ENCODE measurements at places on chromosomes 5 and 9.

DNA sequence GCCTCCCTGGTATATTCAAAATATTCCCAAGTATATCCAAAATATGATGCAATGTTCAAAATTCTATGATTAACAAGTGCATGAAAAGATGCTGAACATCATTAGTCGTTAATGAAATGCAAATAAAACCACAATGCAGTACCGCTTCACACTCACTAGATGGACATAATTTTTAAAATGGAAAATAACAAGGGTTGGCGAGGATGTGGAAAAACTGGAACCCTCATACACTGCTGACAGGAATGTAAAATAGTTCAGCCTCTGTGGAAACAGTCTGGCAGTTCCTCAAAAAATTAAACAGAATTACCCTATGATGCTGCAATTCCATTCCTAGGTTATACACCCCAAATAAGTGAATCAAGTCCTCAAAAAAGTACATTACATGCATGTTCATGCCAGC is 36.1 kb upstream of the MYOT start:
- no peak for DNase-seq

DNA sequence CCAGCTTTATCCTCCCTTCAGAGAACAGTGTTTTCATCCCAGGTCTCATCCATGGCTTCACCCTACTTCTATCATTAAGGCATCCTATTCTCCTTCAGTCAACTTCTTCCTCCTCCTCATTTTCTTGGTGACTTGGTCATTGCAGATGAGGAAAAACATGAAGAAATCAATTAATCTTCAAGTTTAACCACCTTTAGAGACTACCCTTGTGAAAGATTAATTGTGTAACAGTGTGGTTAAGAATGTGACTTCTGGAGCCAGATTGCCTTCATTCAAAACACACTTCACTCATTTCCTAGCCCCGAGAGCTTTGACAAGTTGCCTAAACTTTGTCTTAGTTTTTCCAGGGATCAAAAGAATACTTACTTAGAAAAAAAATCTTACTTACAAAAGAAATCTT is 110.0 kb downstream of the STK32A start:
- DNase-seq, result no peak

DNA sequence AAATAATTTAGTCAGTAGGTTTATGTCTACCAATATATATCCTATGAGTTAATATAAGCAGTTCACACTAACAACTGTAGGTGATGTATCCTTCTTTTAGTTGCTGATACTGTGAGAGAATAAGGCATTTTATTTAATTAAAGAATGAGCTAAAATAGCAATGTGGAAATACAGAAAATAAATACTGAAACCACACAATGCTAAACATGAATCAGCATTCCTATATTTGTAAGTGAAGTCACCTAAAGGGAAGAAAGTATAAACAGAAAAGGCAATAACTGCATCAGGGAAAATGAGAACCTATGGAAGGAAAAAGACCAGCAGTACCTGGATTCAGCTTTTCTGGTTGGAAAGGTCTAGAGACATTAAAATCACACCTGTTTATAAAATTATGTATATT is 336.0 kb downstream of the PDE4D start:
- DNase-seq, result no peak

GRCh38 chr9:899440-900184 is 58.1 kb downstream of the DMRT1 start:
- no peak for DNase-seq

DNA sequence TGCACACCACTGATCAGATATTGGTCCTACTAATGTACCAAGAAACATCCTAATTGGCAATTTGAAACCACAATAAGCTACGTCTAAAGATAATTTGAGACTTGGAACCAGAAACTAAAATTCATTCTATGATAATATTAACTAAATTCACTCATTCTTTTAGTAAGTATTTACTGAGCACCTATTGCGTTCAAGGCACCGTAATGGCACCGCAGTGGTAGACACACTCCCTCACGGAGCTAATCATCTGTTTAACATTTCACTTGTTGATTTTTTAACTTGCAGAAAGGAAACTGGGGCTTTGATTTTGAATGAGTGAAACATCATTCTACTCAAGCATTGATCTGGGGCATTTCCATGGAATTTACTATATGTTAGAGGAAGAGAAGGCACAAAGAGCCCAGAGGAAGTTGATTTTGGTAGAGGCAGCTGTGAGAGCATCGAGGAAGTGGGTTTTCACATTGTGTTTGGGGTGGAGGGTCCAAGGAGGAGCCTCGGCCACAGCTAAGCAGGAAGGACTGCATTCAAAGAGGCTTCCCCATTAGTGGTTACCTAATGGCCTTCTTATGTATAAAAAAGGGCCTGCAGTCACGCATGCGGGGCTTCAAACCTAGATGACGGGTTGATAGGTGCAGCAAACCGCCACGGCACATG is 7.1 kb downstream of the RAPGEF1 start:
- no peak for DNase-seq

GRCh38 chr5:61100437-61100836 is 61.8 kb downstream of the SMIM15 start:
- no peak for DNase-seq

GRCh38 chr5:154302161-154302560 is 111.6 kb downstream of the GALNT10 start:
- DNase-seq, result no peak

- DNase-seq, result no peak
Observed at GRCh38 chr5:142857405-142857804, 87.2 kb downstream of the ARHGAP26 start.

- DNase-seq, result no peak
Observed at GRCh38 chr9:115006660-115007059, 76.3 kb upstream of the TNFSF8 start.

GRCh38 chr9:113579283-113580040 is 115.9 kb downstream of the RGS3 start:
- DNase-seq, result peak; percentile 52

DNA sequence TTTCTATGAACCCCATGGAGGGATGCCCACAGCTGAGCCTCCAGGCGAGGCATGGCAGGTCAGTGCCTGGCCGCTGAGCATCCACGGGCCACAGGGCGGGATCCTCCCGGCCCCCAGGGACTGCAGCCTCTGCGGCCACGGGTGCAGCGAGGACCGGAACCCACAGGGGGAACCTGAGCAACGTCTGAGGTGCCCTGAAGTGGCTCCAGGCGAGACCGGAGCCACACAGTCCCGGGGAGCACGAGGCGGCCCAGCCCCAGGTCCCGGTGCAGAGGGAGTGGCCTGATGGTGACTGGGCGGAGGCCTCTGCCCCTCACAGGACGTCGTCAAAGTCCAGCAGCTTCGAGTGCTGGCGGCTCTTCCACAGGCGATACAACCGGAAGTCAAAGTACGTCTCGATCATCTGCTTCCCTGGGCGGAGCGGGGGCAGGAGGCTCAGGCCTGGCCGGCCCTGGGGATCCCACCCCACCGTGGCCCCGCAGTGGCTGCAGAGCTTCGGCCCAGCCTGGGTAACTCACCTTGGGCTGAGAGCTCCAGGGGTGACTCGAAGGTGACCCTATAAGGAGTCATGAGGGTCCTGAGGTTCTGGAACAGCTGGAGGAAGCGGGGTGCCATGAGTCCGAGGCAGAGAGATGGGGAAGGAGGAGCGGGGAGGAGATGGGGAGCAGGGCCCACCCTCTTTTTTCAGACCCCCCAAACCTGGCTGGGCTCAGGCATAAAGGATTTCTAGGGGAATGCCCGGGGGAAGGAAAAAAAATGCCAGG is 8.1 kb upstream of the ENTPD8 start:
- no peak for DNase-seq

DNA sequence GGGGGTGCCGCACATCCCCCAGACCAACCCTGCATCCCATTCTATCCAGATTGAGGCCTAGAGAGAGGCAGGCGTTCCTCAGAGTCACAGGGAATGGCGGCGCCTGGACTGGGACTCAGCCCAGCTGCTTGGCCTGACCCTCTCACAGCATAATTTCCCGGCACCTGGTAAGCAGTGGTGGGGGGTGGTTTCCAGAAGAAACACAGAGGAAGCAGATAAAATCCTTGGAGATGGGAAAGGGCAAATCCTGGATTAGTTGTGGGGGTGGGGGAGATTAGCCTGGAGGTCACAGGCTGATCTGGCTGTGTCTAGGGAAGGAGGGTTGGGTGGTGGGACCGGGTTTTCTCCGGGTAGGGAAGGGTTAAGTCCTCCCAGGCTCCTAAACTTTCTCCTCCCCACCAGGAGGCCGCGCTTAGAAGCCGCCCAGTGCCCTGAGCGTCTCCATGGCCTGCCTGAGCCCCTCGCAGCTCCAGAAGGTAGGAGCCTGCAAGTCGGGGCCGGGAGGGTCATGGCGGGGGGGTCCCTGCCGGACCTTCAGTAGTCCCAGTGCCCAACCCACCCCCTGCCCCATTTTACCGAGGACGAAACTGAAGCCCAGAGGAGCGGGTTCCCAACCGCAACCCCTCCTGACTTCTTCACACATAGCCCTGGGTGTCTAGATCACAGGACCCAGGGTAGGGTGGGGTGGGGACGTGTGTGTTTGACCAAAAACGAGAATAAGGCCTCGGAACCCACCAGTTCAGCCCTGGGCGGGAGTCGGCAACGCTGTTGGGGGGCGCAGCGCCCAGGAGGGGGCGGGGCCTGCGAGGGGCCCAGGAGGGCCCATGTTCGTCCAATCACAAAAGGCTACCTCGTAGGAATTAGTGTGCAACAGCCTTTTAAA is 1.3 kb downstream of the PHYHD1 start:
- DNase-seq, result no peak

- no peak for DNase-seq
Observed at GRCh38 chr5:143002459-143003327, 232.5 kb downstream of the ARHGAP26 start.

GRCh38 chr9:19597176-19597575 is 188.4 kb downstream of the ACER2 start:
- no peak for DNase-seq
